ENCODE measurements at places on chromosomes 7 and 10.

- peak; percentile 61 for DNase-seq
Observed at GRCh38 chr10:70272925-70273316, 10.9 kb downstream of the NPFFR1 start.

DNA sequence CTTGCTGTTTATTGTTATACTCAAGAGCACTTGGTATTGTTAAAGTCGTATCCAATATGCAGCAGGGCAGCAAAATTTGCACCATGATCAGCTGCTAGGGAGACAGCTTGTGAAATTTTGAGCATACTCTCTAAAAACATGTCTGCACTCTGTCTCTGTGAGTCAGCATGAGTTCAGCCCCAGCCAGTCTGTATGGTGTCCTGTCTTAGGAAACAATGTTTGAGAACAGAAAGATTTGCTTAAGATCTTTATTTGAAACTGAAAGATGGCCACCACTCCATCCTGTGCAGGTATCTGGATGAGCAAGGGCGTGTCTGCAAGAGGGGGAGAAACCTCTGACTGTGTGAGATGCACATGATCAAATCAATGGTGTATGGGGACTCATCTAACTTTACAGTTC lies 97.1 kb downstream of the GNAI1 start:
- peak; percentile 63 for DNase-seq

DNA sequence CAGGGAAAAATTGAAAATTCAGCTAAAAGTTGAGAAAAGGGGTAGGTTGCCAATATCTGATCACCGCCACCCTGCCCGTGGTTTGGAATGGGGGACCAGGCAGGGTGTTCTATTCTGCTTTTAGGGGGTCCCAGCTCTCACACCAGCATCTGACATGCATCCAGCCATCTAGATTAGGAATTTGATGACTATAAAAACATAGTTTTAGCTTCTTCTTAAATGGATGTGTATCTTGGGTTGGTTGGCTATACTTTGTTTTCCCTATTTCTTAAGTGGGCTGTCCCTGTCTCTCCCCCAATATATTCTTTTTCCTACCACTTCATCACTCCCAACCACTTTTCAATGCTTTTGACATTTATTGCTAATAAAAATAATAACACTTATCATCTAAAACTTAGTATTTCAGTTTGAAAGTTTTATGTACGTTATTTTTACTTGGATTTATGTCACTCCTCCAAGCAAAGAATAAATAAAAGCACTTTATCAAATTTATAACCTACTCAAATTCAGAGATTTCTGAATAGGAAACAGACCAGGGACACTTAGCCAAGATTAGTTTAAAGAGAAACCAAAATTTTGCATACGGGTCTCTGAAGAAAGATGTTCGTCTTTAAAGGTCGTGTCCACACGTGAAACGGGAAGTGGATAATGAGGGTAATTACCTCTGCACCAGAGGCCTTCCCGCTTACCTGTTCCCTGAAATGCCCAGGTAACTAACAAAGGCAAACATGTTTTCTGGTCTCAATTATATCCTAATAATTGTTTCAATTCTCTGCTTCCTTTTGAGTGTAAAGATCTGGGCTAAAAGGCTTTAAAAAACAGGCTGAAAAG lies 233.2 kb upstream of the AUTS2 start:
- DNase-seq, result no peak

GRCh38 chr10:17527514-17528146 lies 73.2 kb upstream of the ST8SIA6 start:
- DNase-seq, result peak; percentile 89

GRCh38 chr7:22639396-22639795 lies 87.6 kb upstream of the IL6 start:
- no peak for DNase-seq

GRCh38 chr10:104527013-104527412 lies 114.1 kb upstream of the SORCS3 start:
- DNase-seq, result no peak

- DNase-seq, result no peak
Observed at GRCh38 chr10:90481326-90481923, 376.4 kb downstream of the HTR7 start.

DNA sequence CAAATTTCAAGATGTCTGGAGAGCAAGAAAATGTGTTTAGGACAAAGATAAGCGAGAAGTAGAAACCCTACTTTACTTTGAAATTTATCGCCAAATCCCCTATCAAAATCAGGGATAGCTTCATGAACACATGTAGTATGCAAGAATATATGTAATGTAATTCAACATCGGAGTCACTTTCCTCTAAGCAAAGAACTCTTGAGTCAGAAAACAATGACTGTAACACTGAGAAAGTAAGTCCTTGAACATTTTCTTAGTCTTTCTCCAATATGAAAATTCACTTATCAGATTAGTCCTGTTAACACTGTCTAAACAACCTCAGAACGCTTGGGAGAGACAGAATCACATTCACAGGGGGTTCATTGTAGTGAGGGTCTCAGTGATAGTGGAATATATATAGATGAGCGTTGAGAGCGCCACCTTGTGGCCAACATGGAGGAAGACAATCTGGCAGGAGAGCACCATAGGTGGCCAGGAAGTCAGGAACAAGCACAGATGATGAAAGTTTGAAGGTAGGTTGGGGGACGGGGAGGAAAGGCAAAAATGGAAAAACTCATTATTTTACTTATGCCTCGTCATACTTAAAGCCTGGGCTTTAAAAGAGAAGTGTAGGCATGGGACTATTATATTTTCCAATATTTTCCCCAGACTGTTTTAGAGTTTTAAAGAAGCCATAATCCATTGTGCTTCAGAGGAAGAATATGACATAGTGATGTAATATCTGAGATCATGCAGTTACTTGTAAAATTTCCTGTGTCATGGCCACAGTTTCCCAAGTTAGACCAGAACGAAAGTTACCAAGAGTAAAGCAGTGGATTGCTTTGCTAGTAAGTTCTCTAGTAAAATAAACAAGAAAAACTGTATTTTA lies 115.5 kb upstream of the GNAI1 start:
- DNase-seq, result peak; percentile 84

DNA sequence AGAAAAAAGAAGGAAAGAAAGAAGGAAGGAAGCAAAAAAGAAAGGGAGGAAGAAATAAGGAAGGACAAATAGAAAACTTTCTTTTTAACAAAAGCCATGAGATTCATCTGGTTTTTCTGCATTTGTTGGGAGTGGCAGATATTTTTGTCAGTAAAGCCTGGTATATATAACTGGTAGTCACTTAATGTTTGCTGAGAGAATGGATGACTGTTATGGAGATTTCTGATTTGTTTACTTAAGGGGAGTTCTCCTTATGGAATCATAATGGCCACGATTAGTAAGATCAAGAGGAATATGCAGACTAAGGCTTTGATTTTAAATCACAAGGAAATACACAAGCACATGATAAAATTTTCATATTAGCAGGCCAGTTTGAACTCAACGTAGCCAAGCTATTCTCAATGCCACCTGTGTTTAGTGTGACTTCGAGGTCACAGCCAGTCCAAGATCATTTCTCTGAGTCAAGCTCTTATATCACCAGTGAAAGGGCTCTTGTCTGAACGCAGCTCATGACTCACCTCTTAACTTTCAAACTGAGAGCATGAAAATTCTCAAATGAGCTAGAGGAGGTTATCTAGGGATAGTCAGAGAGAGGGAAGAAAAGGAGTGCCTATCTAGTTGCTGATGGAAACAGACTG lies 445.1 kb upstream of the ZMIZ1 start:
- DNase-seq, result peak; percentile 61

DNA sequence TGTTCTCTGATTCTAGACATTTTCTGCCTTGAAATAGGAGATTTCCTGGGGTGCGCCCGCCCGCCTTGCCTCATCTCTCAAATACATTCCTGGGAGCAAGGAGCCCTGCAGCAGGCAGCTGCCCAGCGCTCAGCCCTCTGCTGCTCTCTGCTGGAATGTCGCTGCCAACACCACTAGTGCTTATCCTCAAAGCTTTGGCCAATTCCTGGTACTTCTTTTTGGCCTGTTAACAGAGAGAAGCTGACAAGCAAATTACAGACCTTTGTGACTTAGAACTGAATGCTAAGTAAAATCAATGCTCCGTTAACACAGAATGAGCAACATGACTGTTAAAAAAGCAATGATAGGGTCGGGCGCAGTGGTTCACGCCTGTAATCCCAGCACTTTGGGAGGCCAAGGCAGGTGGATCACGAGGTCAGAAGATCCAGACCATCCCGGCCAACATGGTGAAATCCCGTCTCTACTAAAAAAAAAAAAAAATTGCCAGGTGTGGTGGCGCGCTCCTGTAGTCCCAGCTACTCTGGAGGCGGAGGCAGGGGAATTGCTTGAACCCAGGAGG lies 41.9 kb upstream of the SYPL1 start:
- DNase-seq, result peak; percentile 93

- peak; percentile 57 for DNase-seq
Observed at GRCh38 chr10:103592186-103593021, 98.9 kb downstream of the NEURL1 start.

GRCh38 chr7:33458581-33458980 lies 329.2 kb downstream of the BBS9 start:
- no peak for DNase-seq

GRCh38 chr7:140084142-140084655 lies 21.4 kb upstream of the PARP12 start:
- DNase-seq, result no peak

DNA sequence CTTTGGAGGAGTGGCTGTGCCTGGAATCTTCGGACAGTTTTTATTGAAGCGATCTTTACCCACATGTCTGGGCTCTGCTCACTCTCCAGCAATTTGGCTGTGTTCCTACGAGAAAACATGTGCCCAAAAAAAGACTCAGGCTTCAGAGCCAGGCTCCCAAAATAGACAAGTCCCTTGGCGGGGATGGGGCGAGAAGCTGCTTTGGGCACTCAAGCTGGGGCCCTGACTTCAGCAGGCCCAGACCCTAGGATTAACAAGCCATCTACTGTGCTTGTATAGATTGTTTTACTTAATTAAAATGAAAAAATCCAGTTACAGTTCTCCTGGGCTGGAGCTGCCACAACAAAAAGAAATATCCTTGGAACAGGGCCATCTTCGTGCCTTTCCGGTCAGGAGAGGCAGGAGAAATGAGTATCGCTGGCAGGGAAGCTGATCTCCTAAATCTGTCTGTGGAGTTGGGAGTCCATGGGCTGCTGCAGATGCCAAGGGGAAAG lies 51.4 kb upstream of the PDCD4 start:
- peak; percentile 47 for DNase-seq

GRCh38 chr10:58956926-58957325 lies 219.5 kb upstream of the PHYHIPL start:
- DNase-seq, result no peak

DNA sequence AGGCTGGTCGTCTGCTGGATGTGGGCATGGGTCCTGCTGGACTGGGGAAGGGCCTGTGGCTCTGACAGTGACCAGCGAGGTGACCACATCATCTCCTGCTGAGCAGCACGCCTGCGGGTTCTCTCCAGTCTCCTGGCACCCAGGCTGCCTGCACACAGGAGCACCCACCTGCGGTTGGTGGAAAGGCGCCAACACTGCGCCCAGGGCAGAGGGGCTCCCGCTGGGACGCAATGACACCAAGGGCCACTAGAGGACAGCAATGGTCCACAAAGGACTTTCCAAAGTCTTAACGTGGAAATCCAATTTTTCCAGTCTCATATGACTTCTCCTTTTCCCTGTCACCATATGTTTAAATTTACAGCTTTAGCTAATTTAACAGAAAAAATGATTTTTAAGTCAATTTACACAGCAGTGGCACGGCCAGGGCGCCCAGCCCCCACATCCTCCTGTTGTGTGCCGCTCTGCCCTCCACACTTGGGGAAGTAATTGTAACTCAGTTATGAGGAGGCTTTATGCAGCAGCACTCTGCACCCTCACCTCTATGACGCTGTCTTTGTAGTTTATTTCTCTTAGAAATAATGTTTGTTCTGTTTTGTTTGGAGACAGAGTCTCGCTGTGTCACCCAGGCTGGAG lies 38.1 kb downstream of the CFAP46 start:
- peak; percentile 58 for DNase-seq

DNA sequence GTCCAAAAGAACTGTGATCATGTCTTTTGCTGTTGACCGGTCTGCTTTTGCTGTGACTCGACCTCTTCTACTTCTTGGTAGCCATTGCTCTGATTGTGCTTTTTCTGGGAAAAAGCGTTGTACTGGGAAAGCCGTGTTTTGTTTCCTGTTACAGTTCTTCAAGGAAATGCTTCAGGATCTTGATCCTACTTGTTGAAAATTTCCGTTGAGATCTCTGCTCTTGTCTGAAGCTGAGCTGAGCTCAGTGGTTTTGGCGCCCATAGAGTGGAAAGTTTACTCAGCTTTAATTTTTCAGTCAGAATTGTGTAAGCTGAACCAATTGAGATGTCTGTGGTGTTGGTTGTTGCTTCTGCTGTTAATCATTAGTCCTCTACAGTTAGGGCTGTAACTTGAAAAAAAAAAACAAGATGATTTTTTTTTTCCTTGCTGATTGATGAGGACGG lies 302.2 kb downstream of the CCDC3 start:
- DNase-seq, result no peak

- DNase-seq, result no peak
Observed at GRCh38 chr7:11699666-11700065, 132.3 kb downstream of the THSD7A start.

DNA sequence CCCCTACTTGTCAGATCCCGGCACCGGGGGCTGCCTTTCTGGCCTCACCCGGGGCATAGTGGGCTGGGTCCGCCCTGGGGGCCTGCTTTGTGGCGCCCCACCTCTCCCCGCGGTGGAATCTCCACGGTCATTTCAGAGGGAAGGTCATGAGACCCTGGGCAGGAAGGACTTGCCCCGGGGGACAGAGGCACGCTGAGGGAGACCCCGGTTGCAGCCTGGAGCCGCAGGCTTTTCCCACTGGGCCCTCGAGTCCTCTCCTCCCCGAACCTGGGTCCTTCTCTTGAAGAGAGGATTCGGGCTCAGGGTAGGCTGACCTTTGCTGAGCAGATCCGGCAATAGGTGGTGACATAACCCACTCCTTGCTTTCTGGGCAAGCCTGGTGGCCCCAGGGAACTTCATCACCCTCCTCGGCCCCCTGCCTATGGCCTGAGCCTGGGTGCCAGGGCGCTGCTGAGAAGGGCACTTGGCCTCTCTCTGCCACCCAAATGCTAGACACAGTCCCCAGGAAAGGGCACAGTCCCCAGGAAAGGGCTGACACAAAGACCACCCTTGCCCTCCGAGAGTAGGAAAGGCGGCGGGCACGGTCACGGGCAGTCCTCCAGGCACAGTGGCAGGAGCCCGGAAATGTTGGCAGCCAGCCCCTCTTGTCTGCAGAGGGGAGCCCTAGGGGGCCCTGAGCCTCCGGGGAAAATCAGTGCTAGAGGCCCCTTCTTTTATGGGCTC lies 36.2 kb downstream of the FKBP6 start:
- no peak for DNase-seq

GRCh38 chr7:85634951-85635350 lies 448.1 kb upstream of the SEMA3D start:
- no peak for DNase-seq

GRCh38 chr10:6256439-6256838 lies 53.7 kb downstream of the PFKFB3 start:
- DNase-seq, result no peak

- no peak for DNase-seq
Observed at GRCh38 chr7:38411404-38411803, 138.0 kb upstream of the TARP start.
